Right cardiac atrium (tissue), 5 donors: ENCODE measurements at places on chromosomes 6 and 20. TPM values are rescaled to one million over a fixed set of nuclear protein-coding genes. Genes with fewer than 3 reads are reported as not detected.

DNA sequence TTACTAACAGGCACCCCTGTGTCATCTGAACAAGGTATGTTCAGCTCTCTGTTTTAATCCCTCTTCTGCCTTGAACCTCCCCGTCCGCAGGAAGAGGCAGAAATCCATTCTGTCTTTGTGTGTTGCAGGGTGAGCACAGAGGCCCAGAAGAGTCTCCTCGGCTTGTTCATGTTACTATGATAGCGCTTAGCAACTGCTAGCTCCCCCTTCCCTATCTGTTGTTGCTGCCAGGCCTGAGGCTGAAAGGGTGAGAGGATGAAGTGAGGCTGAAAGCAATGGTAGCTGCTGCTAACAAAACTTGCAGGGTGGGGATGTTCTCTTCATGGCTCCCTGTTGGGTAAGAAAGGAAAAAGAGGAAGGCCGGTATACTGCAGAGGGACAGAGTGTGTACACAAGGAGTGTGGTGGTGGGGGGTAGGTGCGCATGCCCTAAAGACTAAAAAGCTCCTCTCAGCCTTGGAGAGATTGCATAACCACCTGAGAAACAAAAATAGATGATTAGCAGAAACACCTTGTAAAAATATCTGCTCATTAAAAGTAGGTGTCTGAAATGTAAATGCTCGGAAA lies 55.2 kb upstream of the CITED2 start:
- no peak for DNase-seq

The SNPH gene
- 5.2 TPM for total RNA-seq

DNA sequence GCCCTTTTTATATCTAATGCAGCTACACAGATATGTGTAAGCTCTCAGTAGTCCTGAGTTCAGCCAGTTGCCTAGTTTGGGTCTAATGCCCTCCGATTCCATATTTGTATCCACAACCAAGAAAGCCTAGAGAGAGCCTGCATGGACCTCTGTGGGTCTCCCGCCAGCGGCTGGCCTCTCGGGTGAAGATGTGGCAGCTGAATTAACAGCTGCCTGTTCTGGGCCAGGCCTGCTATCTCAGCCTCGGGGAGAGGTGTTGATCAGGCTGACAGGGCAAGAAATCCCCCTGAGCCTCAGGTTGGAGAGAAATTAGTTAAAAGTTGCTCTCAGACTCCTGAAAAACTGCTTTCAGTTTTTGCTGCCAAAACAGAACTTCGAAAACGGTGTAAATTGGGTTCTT lies 19.8 kb downstream of the PTK7 start:
- DNase-seq = no peak

The TRIM31 gene
- total RNA-seq = not detected

DNA sequence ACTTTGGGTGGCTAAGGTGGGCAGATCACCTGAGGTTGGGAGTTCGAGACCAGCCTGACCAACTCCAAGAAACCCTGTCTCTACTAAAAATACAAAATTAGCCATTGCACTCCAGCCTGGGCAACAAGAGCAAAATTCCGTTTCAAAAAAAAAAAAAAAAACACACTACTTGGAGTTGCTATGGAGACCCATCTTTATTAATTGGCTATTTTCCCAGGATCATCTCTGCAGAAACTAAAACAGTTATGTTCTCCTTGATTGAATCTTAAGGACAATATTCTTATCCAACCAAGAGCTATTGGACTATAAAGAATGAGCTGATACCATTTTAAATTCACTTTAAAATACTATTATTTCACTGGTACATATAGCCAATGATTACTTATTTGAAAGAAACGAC lies 14.7 kb downstream of the AKIRIN2 start:
- no peak for DNase-seq
